ENCODE measurements at places on chromosomes 7 and 10.

GRCh38 chr7:105210721-105211205, 178.0 kb downstream of the SRPK2 start:
- DNase-seq: no peak

DNA sequence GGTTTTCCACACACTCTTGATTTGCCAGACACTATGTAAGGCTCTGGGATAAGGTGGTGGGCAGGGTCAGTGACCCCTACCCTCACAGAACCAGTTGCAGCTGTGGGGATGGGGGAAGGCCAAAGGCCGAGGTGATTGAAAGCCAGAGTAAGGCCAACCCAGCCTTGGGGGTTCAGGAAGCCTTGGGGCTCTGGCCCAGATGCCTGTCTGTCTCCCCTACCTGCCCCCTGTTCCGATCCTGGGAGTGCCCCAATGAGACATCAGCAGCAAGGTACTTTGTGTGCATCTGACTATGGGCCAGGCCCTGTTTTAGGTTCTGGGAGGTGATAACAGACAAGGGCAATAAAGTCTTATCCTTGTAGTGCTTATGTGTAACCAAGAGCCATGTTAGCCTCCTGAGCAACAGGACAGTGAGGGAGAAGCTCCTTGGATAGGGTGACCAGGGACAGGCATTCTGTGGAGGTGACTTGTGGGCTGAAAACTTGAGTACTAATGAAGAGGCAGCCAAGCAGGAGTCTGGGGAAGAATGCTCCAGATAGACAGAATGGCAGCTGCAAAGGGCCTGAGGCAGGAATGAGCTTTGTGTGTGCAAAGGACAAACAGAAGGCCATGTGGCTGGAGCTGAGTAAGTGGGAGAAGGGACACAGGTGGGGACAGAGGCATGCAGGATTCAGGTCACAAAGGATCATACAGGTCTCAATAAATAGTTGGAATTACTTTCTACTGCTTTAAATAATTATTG, 35.4 kb downstream of the TSPAN14 start:
- no peak for DNase-seq

GRCh38 chr10:11058965-11059364, 41.3 kb downstream of the CELF2 start:
- DNase-seq: no peak

- no peak for DNase-seq
Observed at GRCh38 chr7:17150018-17150417, 148.4 kb upstream of the AHR start.

DNA sequence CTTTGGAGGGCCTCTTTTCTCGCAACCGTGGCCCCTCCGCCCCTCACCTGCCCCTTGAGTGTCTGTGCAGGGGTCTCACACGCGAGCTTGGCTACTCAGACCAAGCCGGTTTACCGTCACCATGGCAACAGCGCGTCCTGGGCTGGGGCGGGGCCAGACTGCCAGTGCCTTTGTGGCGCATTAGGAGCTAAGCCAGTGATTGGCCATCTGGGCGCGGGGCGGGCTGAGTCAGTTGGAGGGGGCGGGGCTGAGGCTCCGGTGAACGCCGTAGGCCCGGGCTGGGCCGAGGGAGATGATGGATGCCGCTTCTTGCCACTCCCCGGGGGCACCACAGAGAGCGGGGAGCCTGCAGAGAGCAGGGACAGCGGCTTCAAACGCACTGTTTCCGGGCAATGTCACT, 48.7 kb upstream of the FXYD4 start:
- DNase-seq: no peak

DNA sequence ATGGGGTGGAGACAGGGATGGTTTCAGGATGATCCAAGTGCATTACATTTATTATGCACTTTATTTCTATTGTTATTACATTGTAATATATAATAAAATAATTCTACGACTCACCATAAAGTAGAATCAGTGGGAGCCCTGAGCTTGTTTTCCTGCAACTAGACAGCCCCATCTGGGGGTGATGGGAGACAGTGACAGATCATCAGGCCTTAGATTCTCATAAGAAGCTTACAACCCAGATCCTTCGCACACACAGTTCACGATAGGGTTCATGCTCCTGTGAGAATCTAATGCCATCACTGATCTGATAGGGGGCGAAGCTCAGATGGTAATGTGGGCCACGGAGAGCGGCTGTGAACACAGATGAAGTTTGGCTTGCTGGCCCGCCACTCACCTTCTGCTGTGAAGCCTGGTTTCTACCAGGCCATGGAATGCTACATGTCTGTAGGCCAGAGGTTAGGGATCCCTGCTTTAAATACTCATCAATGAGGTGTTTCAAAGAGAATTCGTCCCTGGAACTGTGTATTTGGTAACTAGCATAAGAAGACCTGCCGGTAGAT, 21.2 kb upstream of the PRKCQ start:
- DNase-seq: no peak

DNA sequence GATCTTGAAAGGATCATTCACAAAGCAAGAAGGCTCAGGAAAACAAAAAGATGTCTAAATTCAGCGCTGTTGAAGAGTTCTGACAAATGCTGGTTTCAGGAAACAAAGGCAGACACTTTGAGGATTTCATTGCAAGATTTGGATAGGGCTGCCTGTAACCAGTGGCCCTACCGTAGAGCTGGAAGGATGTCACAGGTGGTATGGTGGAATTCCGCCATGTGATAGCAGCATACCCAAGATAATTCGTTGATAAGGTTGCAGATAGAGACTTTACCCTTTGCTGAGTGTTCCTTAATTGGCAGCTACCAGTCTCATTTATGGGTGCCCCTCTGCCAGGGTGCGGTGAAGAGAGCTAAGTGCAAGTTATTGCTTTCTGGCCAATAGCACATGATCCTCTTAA, 100.1 kb downstream of the WDR11 start:
- DNase-seq: no peak

GRCh38 chr7:142790555-142790954, 19.8 kb downstream of the PRSS2 start:
- no peak for DNase-seq

All from AML-193 (cell line).